ENCODE measurements at places on chromosomes 2 and 18.

- DNase-seq: no peak
Measured at GRCh38 chr18:6866552-6867085, 137.1 kb downstream of the ARHGAP28 start.

DNA sequence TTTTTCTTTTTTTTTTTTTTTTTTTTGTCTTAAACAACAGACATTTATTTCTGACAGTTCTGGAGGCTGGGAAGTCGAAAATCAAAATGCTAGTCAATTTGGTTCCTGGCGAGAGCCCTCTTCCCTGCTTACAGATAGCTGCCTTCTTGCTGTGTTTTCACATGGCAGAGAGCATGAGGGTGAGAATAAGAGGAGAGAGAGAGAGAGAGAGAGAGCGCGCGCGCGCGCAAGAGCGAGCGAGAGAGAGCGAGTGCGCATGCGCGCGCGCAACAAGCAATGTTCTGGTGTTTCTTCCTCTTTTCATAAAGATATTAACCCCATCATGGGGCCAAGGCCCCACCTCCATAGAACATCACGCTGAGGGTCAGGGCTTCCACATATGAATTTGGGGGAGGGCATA is 20.9 kb downstream of the MTCL1 start:
- no peak for DNase-seq

GRCh38 chr2:3001615-3002560 is 375.7 kb downstream of the EIPR1 start:
- no peak for DNase-seq

- DNase-seq: no peak
Measured at GRCh38 chr2:603427-603826, 73.8 kb downstream of the TMEM18 start.

GRCh38 chr2:167198576-167198975 is 310.3 kb downstream of the XIRP2 start:
- DNase-seq: no peak

DNA sequence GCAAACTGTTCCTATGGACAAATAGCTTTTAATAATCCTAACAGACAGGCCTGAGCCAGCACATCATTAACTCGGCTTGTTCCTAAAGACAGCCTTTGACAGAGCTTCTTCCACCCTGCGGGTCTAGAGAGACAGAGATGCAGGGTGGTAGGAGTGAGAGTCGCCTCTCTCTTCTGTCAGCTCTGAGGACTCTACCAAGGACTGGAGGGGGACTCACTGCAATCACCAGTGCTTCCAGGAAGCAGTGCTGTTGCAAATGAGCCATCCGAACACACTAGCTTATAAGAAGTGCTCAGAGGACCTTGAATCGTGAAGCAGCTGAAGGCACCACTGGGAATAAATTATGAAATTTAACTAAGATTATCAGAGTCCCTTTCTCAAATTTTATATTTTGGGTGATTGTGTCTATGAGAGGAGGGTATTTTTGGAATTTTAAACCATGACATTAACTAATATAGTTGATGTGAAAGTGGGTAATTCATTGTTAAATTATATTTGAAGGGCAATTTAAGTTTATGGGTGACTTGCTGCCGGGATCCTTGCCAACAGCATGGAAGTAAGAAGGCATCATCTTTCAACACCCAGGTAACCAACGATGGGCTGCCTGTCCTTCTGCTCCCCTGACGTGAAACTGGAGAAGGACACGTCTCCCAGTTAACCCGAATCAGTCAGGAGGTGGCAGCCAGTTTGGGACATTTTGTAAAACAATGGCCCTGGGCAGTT is 43.6 kb upstream of the PXDN start:
- DNase-seq: no peak

DNA sequence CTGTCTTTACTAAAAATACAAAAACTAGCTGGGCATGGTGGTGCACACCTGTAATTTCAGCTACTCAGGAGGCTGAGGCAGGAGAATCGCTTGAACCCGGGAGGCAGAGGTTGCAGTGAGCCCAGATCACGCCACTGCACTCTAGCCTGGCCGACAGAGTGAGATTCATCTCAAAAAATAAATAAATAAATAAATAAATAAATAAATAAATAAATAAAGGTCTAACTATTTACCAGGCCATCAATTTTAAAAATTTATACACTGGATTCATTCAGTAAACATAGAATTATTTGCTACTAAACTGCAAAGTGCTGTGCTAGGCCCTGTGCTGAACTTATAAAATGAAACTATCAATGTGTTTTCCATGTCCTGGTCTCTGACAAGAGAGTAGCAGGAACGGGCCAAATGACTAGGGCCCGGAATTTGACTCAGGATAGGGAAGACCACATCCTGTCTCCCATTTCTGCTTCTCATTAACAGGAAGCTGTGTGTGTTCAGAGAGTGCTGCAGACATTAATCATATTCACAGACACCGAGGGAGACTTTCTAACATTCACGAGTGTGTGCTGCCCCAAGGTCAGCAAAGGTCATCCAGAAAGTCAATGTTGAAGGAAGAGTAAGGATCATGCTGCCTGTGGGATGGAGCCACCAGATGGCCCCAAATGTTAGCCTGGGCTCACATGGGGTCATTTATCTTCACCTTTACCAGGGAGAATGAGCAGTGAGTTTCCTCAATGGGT is 95.8 kb downstream of the SPP2 start:
- DNase-seq: no peak

- DNase-seq: no peak
Measured at GRCh38 chr18:56721491-56721890, 70.3 kb downstream of the WDR7 start.

- no peak for DNase-seq
Measured at GRCh38 chr2:51031021-51031780, 731 bp downstream of the NRXN1 start.

DNA sequence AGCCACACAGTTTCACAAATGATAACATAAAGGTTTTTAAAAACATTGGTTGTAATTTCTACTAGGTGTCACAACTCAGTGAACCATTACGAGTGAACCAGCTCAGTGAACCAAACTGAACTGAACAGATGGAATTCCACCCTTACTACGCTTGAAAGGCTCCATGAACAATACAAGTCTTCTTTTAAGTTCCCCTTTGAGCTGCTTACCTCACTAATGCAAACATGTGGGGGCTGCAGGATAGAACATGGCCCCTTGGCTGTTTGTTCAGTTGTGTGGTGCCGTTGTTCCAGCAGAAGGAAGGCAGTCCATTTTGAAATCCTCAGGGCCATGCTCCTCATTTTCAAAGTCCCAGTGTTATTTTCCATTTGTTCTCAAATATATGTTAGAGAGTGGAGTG is 30.7 kb upstream of the KLHL14 start:
- DNase-seq: no peak

GRCh38 chr2:27886322-27886721 is 3.9 kb downstream of the RBKS start:
- no peak for DNase-seq

DNA sequence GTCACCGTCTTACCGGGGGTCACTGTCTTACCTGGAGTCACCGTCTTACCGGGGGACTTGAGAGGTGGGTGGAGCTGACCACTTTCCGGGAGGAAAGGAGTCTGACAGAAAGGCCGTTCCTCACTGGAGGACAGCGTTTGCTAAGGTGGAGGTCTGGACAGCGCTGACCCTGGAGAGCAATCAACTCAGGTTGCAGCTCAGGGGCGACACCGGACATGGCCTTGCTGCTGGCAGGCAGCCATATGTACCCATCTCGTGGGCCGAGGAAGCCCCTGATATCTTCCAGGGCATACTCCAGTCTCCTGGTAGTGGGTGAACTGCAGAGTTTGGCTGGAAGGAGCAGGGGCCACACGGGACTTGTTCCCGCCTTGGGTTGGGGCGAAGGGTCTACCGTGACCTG is 234.6 kb upstream of the MYT1L start:
- no peak for DNase-seq
